Renal cortex interstitium (tissue), 15 donors: ENCODE measurements at places on chromosomes 16 and 17. TPM values are rescaled to one million over a fixed set of nuclear protein-coding genes. Genes with fewer than 3 reads are reported as not detected.
A peak's percentile ranks its signal among the peaks of the same experiment; 100 is the strongest.

Gene SMIM22
- 13.3 TPM for polyA plus RNA-seq

Gene CCL3
- 5.1 TPM for polyA plus RNA-seq

Gene MAF
- 55.5 TPM for polyA plus RNA-seq

Gene DNAI2
- 0.09 TPM for polyA plus RNA-seq

Gene KCNH4
- polyA plus RNA-seq = not detected

Gene TNFRSF17
- polyA plus RNA-seq = 0.19 TPM

Gene SPATA2L
- polyA plus RNA-seq = 8.2 TPM

Gene CCDC47
- polyA plus RNA-seq = 109 TPM

Gene CACNG3
- not detected for polyA plus RNA-seq

Gene KRTAP2-2
- not detected for polyA plus RNA-seq

DNA sequence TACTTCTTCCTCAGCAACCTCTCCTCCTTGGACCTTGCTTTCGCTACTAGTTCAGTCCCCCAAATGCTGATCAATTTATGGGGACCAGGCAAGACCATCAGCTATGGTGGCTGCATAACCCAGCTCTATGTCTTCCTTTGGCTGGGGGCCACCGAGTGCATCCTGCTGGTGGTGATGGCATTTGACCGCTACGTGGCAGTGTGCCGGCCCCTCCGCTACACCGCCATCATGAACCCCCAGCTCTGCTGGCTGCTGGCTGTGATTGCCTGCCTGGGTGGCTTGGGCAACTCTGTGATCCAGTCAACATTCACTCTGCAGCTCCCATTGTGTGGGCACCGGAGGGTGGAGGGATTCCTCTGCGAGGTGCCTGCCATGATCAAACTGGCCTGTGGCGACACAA lies 429 bp downstream of the OR2C1 start:
- DNase-seq = no peak

DNA sequence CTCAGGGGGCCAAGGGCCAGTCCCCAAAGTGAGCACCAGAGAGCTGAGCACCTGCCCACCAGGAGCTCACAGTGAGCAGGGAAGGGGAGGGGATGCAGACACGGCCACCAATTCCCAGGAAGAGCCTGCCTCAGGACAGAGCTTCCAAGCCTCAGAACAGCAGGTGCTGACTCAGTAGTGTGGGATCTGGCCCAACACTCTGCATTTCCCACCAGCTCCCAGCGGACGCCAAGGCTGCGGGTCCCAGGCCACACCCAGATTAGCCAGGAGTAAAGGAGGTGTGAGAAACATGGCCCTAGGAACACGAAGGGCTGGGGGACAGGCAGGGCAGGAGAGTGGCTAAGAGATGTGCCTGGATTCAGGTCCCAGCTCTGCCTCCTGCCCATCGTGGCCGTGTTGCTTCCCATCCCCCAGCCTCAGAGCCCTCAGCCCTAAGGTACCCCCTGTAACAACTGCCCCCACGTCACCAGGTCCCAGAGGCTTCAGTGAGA lies 28.4 kb upstream of the EIF1 start:
- no peak for DNase-seq

GRCh38 chr17:5769593-5770354 lies 185.5 kb upstream of the NLRP1 start:
- DNase-seq = peak; percentile 51

DNA sequence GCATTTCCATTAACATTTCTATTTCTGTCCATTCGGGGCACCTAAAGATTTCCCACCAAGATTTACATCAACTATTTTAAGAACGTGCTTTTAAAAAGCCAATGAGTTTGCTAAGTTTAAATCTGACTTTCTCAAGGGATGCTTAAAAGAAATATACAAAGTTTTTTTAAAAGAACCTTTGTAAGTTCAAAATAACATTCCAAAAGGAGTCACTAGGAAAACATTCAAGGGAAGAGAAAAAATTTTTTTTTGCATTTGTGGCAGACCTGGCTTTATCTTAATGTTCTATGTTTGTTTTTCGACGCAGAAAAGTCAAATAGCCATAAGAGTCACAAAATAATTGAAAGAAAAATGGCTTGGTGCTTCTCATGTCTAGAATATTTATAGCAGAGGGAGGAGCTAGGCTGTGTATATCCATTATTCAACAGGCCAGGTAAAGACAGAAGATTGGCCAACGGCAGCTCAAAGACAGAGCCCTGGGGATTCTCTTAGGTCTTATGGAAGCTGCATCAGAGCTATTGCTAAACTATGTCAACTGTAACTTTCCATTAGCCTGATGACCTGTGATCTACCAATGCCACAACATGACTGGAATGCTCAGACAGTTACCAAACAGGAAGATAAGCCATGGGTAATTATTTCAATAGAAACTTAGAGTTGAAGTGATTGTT lies 37.8 kb upstream of the MYOCD start:
- DNase-seq = no peak

- DNase-seq = no peak
Observed at GRCh38 chr17:32265192-32265923, at the start of gene RHBDL3. RHBDL3 (plus strand) TSS chr17:32265832; CDS start chr17:32266190, 358 bp downstream.

DNA sequence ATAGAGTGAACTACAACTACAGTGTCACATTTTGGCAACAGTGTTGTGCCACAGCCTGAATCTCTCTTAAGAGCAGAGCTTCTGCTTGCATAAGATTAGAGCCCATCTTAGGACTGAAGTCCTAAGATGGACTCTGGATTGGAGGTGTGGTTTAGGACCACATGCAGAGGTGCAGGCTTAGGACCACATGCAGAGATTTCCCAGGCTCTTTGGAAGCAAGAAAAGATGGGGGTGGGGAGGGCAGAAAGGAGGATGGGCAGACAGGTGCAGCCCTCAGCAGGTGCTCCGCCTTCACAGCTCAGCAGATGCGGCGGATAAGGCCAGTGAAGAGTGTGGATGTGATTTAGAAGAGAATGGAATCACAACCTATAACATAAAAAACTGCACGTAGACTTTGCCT lies 128.7 kb downstream of the TANGO6 start:
- DNase-seq = no peak

DNA sequence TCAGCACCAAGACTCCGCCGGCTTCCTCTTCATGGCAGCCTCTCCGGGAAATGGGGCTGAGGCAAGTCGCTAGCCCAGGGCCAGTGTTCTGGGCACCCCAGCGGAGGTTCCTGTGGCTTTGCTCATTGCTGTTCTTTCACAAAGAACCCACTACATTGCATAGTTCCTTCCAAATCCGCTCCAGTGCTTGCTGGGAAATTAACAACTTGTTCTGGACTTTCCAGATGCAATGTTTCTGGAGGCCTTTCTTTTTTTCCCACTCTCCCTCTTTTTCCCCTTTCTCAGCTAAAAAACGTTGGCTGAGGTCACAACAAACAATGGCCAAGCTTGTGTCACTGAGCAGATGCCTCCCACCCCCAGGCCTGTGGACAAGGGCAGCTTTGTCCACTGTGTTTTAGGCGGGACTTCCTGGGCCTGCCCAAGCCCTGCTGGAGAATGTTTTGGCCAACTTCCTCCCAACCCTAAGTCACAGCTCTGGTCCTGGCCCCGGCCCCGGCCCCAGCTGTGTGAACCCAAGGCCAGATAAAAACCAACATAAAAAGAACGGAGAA lies 131.5 kb upstream of the RCVRN start:
- no peak for DNase-seq

- no peak for DNase-seq
Observed at GRCh38 chr17:82371333-82372248, at the start of gene UTS2R. UTS2R (plus strand) TSS chr17:82371765; CDS start chr17:82374325, 2,560 bp downstream.

DNA sequence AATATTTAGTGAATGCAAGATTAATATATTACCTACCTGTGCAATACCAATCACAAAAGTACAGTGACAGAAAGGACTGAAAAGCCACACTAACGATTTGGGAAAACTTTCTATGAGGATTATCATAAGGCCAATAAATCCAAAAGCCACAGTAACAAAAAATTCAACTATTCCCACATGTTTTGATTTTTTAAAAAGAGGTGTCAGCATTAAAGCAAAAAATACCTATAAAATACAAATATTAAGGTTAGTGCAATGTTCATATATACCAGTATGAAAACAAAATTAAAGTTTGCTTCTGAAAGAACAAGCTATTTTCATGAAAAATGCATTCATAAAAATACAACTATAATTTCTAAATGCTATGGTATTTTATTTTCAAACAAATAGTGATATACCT lies 24.3 kb downstream of the ABCA5 start:
- DNase-seq = no peak

DNA sequence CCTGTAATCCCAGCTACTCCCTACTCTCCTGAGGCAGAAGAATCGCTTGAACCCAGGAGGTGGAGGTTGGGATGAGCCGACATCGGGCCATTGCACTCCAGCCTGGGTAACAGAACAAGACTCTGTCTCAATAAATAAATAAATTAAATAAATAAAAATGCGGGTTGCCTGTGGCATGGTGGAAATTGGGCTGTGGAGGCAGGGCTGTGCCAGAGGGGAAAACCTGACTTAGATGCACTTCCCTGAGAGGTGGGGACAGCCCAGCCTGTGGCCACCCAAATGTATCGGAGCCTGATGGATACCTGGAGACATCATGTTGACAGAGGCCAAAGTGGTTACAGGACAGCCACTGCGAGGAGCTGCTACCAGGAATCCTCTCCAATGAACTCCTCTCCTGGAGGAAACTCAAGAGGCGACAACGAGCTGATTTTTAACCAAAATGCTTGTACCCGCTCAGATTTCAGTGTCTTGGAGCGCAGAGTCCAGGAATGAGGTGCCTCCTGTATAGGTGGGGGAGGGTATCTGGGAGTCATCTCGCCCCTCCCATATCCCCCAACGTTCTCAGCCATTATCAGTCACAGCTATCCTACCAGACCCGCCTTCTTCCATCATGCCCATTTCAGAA lies 32.3 kb downstream of the DDX19A start:
- DNase-seq = no peak

GRCh38 chr16:3731126-3731935 lies 14.0 kb upstream of the TRAP1 start:
- DNase-seq = no peak

DNA sequence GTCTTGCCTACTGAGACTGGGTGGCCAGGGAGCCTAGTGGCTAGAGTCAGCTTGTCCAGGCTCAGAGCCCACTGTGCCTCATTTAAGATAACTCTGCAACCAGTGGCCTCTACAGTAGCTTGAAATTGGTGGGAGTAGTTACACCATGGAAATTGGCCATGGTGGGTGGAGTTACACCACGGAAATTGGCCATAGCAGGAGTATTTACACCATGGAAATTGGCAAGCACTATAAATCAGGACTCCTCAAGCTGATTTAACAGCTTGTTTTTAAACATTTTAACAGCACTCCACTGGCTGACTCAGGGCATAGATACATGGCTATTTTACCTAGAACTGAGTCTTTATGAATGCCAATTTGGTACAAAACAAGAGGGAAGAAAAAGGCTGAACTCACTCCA lies 27.7 kb upstream of the AKTIP start:
- DNase-seq = no peak

DNA sequence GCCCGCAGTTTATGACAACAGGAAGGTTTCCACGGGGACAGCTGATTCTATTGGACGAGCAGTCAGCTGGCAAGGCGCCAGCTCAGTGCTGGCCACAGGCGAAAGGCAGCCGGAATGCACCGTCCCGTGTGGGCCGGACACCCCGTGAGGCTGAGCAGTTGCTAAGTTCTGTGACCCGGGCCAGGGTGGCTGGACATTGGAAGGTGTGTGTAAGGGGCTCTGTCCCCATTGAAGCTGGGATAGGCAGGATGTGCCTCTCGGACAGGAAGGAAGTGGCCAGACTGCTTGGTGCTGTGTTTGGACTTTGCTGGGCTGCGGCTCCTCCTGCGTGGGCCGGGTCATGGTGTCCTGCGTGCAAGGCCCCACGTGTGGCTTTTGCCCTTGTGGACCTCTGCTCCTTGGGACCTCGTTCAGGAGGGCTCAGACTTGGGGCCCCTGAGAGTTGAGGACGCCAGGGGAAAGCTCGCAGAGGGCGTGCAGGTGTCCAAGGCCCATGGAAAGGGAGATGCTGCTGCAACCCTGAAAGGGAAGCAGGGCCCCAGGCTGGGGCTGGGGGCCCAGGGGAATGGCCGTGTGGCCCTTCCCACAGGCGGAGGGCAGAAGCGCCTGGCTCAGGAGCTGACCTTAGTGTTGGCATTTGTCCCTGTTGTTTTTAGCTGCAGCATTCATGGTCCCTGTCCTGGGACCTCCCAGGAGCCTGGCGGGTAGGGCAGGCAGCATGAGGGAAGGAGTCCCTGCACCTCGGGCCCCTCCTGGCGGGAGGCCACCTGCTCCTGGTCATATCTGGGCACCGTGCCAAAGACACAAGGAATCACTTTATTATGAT lies 10.0 kb downstream of the BAIAP2 start:
- peak; percentile 78 for DNase-seq

- DNase-seq = no peak
Observed at GRCh38 chr16:79150151-79150550, 450.4 kb downstream of the MAF start.

GRCh38 chr16:59540621-59541020 lies 806.5 kb upstream of the GOT2 start:
- DNase-seq = no peak

- DNase-seq = no peak
Observed at GRCh38 chr17:78000341-78000740, 41.8 kb downstream of the TNRC6C start.

GRCh38 chr17:17348872-17349723 lies 45.9 kb downstream of the NT5M start:
- no peak for DNase-seq

DNA sequence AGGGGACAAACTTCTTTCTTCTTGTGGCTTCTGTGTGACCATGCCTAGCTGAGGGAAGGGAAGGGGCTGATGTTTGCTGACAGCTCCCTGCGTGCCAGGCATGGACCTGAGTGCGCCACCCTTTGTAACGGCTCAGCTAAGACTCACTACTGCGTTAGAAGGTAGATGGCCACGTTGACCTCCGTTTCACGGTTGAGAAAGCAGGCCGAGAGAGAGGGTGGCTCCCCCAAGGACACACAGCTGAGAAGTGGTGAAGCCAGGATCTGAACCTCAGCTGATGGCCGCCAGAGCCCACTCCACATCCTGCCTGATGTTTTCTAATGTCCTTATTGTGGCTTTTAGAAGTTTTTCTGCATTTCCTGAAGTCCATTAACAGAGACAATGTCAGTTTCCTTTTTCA lies 45.1 kb downstream of the RGS9 start:
- no peak for DNase-seq

DNA sequence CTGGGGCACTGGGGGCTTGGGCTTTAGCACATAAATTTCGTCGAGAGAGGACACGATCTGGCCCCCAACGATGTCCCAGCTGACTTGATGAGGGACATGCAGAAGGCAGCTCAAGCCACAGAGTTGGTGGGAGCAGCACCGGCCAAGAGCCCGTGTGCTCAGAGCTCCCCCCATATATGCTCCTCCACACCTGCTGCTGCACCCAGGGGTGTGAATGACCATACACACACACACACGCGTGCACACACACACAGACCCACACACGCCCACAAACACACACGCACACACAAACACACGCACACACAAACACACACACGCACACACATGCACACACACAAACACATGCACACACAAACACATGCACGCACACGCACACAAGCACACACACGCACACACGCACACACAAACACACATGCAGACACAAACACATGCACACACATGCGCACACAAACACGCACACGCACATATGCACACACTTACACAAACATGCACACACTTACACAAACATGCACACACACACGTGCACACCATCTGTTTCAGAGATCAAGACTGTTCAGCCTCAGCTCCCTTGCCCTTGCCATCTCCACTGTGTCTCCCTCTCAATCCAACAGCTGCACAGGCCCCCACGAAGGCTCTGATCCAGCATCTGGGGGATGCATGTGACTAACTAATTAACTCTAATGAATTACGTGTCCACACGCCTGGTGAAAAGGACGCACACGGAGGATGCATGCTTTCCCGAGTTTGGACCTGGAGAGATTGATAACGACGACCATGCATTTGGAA lies 85.6 kb upstream of the TNRC6C start:
- no peak for DNase-seq

GRCh38 chr16:50706250-50706649 lies 12.8 kb downstream of the NOD2 start:
- DNase-seq = no peak
